ENCODE measurements at places on chromosomes 7 and 10. TPM values are rescaled to one million over a fixed set of nuclear protein-coding genes. Genes with fewer than 3 reads are reported as not detected.

DNA sequence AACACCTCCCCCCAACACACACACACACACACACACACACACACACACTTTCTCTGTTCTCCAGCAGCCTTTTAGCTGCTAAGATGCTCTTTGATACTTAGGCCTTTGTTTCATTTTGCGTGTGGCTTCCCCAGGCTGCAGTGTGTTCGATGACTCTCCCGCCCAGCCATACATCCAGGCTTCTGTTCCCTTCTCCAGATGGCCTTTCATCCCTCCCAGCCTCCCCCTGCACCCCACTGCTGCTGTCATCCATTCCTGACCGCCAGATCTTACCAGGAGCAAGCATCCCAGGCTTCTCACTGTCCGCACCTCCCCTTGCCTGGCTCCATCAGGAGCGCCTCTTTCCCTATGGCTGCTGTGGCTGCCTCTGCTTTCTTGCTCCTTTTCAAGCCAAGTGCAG lies 77.8 kb upstream of the PPIF start:
- DNase-seq: no peak

- no peak for DNase-seq
Measured at GRCh38 chr10:4285121-4285520, 500.1 kb upstream of the KLF6 start.

GRCh38 chr7:74542558-74543117 lies 88.9 kb downstream of the GTF2IRD1 start:
- DNase-seq: peak; percentile 60

- no peak for DNase-seq
Measured at GRCh38 chr7:146701166-146701565, 584.6 kb downstream of the CNTNAP2 start.

DNA sequence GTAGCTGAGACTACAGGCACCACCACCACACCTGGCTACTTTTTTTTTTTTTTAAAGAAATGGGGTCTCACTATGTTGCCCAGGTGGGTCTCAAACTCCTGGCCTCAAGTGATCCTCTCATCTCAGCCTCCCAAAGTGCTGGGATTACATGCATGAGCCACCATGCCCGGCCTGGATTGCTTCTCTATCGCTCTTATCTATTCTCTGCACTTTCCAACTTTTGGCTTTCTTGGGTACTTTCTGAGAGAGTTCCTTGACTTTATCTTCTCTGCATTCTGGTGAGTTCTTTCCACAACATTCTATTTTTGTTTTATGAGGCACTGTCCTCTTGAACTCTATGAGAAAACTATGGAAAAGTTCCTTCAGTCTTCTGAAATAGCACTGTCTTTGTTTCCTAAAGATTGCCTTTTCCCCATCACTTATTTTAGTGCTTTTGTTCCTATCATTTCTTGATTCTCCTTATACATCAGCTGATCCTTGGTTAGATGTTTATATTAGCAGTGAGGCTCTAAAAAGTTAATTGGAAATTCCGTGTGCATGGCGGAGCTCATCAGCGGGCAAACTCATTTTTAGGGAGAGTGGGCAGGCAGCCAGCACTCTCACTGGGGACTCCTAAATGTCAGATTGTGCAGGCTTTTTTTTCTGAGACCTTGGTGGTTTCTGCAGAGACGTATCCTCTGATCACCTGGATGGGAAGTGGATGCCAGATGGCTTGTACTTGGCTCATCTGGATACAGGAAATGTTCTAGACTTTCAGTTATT lies 43.9 kb downstream of the HIP1 start:
- peak; percentile 36 for DNase-seq

DNA sequence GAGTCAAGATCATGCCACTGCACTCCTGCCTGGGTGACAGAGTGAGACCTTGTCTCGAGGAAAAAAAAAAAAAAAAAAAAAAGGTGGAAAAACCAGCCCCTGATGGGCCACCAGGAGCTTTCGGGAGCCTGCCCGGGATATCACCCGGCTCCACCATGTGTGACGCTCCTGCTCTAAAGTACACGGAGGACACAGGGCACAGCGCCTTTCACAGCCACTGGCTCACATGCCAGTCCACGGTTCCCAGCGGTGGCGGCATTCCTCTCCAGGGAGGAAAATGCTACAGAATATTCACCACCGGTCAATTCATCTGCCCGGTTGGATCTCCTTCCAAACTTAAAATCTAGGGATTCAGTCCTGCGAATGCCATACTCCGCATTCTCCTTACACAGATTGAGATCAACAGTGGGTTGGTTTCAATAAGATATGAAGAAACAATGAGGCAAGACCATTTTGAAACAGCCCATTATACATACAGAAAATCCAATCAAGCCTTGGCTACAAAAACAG lies 81.2 kb downstream of the CTBP2 start:
- DNase-seq: no peak

DNA sequence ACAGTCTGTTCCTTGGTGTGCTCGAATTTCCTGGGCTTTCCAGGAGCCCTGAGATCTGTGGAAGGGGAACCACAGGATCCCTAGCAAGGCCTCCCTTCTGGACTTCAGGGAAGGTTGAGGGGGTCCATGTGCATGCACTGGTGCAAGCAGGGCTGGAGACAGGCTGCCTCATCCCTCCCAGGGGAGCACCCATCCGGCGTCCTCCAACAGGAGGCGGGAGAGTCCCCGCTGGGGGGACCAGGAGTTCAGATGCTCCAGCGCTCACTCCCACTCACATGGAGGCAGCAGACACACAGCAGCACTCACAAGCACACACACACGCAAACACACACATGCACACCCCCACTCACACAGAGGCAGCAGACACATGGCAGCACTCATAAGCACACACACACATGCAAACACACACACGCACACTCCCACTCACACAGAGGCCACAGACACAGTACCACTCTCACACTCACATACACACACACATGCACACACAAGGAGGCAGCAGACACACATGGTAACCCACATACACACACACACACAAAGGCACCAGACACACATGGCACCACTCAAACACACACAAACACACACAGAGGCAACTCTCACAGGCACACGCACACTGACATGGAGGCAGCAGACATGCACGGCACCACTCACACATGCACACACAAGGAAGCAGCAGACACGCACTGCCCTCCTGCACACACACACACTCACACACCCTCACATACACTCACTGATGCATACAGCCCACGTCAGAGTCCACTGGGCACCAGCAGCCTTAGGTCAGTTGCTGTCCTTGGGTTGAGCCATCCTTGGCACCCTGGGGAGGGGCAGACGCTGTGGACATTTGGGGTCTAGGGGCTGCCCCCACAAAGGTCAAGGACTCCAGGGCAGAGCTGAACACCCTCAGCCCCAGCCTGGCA lies 247.0 kb upstream of the PPP2R2D start:
- no peak for DNase-seq

GRCh38 chr7:158050978-158051651 lies 536.5 kb downstream of the PTPRN2 start:
- DNase-seq: no peak

DNA sequence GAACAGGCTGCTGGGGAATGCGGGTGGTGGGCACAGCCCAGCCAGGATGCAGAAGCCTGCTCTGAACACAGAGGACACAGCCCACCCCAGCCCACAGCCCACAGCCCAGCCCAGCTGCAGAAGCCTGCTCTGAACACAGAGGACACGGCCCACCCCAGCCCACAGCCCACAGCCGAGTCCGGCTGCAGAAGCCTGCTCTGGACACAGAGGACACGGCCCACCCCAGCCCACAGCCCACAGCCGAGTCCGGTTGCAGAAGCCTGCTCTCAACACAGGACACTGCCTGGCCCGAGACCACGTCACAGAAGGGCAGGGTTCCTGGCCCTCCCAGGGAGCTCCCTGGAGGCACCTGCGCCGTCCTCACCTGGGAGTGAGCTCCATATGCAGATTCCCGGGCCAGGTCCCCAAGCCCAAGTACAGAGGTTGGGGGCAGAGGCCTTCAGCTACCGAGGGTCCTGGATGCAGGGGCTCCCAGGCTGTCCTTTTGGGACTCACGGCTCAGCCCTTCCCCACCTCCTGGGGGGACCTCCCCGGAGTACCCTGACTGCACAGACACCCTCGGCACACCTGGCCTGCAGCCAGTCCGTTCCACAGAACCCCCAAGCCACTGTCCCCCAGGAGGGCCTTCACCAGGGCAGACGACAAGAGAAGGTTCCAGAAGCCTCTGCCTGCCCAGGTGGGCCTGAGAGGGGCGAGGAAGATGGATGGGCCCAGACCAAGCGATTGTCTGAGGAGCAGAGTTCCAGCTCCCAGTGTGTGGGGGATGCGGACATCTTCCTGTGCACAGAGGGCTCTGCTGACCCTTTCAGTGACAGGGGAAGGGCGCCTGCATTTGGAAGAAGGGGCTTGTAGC lies 23.7 kb upstream of the FOXL3 start:
- no peak for DNase-seq

GRCh38 chr7:138289864-138290263 lies 170.2 kb upstream of the TRIM24 start:
- DNase-seq: no peak

- DNase-seq: no peak
Measured at GRCh38 chr7:20508109-20508508, 107.4 kb upstream of the ABCB5 start.

DNA sequence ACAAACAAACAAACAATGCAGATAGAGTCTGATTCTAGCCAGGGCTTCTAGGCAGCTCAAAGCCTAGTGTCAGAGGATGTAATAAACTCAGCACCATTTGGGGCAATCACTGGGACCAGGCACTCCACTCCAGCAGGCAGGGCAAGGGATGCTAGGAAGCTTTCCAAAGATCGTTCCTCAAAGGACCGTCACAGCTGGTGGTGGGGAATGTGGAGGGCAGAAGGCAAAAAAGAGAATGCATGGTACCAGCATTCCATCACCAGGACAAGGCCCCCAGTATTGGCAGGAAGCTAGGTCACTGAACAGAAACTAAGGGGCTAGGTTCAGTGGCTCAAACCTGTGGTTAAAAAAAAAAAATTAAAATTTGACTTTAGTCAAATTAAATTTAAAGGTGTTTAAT lies 94.2 kb downstream of the CUL2 start:
- DNase-seq: no peak

DNA sequence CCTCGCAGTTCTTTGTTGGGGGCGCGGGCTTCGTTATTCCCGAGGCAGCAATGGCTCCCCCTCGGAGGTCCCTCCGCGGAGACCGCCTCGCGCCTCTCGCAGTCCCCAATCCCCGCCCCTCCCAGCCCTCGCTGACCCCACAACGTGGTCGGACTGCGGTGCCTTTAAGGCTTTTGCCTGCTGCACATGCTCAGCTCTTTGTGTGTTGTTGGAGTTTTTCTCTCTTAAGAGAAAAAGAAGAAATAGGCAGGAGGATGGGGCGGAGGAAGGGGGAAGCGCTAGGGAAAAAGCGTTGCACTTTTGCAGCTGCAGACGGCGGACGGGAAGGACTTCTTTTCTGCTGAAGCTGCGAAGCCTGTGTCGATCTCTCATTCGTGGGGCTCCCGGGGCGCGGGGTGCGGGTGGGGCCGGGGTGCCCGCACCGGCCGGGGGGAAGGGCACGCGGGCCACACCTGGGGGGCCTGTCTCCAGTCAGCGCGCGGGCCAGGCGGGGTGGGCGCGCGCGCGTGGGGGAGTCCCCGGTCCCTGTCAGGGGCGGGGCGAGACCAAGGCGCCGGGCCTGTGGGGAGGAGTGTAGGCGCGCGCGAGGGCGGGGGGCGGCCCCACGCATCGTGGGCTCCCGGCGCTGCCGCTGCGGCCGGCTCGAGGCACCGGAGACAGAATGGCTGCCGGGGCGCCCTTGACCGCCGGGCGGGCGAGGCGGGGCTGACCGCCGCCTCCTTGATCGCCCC lies 445 bp upstream of the ATRNL1 start:
- no peak for DNase-seq

DNA sequence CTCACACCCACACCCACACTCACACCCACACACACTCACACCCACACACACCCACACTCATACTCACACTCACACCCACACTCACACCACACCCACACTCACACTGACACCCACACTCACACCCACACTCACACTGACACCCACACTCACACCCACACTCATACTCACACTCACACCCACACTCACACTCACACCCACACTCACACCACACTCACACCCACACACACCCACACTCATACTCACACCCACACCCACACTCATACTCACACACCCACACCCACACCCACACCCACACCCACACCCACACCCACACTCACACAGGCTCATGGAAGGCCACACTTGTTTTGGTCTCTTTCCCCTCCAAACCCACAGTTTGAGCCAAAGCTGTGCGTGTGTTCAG lies 2.9 kb downstream of the FOXI2 start:
- DNase-seq: no peak

DNA sequence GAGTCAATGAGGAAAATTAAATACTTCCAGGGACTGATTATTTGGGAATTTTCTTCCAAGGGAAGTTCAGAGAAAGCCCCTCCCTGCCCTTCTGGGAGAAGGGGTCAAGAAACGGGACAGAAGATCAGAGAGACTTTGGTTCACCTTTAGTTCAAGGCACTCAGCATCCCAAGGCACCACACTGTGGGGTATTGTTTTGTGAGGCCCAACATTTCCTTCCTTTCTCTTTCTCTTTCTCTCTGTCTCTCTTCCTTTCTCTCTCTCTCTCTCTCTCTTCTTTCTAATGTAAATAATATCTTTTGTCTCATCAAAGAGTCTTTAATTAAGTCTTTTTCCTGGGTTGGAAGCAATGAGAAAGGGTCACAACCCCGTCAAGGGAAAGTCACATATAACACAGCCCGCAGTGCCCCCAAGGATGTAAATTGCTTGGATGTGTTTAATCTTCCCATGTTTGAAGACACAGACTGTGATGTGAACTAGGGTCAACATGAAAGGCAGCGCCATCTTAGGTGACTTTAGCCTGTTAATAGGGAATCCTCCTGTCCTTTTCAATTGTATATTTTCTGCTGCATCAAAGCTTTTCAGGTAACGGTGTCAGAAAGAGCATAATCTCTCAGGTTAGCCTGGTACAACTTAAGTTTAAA lies 983.3 kb upstream of the C7orf33 start:
- no peak for DNase-seq

- DNase-seq: no peak
Measured at GRCh38 chr7:155234158-155234492, 63.6 kb upstream of the INSIG1 start.

DNA sequence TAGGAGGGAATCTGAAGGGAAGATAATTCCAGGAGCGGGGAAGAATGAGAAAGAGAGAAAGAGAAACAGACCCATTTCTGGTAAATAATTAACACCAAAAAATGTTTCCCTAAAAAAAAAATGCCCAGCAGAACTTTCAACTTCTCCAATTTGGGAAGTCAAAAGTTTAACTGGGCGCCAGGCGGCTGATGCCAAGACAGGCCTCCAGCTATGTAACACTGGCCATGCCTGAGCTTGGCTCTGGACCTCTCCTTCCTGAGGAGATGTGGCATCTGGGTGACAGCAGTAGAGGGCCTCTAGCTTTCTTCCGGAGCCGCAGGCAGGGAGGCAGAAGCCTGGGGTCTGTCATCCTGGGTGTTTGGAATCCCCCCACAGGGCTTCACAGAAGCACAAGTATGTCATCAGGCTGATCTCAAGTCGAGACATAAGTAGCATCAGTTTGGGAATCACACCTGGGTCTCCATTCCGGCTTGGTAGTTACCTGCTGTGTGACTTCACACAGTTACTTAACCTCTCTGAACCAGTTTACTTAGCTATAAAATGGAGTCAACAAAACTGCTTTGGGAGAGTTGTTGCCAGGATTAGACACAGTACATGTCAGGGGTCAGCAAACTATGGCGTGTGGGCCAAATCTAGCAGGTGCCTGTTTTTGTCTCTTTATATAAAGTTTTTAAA lies 50.5 kb upstream of the TCF7L2 start:
- no peak for DNase-seq

The ASB10 gene
- total RNA-seq: not detected

The BTBD16 gene
- total RNA-seq: not detected

The ZSCAN21 gene
- total RNA-seq: 12.2 TPM

The LRRTM3 gene
- total RNA-seq: not detected

The TAS2R41 gene
- not detected for total RNA-seq

The LCOR gene
- 6.6 TPM for total RNA-seq

The POU6F2 gene
- total RNA-seq: not detected

The HACD1 gene
- 113 TPM for total RNA-seq
